ENCODE measurements at places on chromosomes 12 and 14.

DNA sequence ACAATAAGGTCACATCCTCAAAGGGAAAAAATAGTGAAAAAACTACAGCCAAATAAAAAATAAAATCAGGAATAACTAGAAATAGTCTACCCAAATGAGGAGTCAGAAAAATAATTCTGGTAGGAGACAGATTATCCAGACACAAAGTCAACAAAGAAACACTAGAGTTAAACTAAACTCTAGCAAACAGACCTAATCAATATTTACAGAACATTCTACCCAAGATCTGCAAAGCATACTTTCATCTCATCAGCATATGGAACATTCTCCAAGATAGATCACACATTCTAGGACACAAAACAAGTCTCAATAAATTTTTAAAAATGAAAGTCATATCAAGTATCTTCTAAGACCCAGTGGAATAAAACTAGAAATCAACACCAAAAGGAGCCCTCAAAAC lies 20.4 kb upstream of the TSPAN8 start:
- DNase-seq: no peak

DNA sequence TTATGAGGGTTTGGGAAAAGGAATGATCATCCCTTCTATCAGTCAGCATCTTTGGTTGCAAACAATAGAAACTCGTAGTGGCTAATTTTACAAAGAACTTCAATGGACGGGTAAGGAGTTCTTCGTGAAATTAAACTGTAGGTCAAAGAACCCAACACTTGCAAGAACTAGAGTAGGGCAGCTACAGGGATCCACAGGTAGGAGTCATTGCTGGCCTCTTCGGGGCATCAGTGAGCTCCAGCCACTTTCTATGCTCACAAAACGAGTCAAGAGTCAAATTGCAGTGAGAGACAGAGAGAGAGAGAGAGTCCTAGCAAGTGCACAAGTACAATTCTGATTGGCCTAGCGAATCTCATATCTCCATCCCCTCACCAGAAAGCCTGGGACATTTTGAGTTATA lies 29.9 kb upstream of the OTX2 start:
- no peak for DNase-seq

GRCh38 chr14:87199381-87199780 lies 793.6 kb downstream of the GALC start:
- DNase-seq: no peak

DNA sequence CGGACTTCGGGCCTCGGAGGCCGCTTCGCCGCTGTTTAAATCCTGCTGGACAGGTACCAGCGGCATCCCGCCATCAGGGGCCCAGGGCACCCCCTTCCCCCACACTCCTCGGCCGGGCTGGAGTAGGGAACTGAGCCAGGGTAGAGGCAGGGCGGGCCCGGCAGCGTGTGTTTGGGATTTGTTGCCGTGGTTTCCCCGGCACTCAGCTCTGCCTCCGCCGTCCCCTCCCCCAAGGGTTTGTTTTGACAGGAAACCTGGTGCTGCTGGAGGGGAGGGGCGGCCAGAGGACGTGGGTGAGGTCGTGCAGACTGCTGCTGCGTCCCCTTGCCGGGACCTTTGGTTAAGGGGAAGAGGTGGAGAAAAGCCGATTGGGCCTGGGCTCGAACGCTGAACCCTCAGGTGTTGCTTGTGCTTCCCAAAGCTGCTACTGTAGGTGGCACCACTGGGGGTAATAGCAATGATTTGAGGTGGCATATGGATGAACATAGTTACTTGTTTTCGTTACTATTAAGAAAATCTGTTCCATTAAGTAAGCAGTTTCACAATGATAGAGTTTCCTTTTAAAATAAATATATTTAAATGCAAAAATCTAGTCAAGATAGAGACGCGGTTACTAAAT lies 778 bp downstream of the TCP11L2 start:
- DNase-seq: no peak

DNA sequence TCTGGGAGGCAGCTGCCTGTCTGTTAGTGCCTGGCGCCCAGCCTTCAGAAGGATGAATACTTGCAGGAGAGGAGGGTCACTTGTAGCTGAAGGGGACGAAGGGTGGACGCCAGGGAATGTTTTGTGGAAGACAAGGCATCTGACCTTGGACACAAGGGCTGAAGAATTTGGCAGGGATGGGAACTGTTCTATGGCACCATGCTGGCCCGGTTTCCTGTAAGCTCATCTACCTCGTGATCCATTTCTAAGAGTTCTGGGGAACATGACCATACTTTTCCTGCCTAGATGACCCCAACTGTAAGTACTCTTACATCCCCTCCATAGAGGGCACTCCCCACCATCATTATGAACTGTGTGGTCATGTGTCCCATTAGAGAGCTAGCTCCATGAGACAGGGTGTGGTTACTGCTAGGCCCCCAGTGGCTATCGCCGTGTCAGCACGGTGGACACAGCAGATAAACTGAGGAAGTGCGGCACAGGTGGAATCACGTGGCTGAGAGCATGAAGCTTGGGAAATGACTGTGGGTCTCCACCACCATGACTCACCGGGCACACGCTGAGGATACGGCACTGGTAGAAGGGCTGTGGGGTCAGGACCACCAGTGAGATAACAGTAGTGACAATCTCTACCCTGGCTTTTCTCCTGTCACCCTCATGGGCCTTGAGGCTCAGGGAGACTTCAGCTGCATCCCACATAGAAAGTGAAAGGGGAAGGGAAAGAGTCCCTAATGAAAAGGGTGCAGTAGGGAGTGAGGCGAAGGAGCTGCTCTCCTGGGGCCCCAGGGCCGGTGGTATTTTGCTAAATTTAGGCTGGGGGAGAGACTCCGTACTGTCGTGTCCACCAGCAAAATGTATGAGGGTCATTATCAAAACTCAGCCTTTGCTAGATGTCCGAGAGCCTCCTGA lies 252.6 kb downstream of the FOXN3 start:
- no peak for DNase-seq

DNA sequence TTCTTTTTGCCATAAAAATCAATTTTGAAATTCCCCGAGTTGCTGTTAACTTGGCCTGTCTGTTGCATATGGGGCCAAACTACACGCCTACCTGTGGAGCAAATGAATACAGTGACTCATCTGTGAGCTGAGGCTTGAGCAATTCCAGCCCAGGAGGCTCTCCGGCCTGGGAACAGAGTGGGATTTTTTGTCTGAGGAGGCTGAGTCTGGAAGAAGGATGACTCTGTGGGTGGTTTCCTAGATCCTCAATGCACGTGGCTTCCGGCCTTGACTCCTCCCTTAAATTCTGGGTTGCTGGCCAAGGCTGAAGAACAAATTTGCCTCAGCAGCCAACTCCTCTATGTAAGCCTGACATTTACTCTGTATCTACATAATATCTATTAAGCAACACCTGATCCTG lies 124.1 kb downstream of the SSPN start:
- no peak for DNase-seq

GRCh38 chr12:114165921-114166320 lies 199.8 kb upstream of the RBM19 start:
- DNase-seq: no peak

GRCh38 chr12:94089891-94090290 lies 58.5 kb upstream of the PLXNC1 start:
- DNase-seq: no peak

- DNase-seq: no peak
Measured at GRCh38 chr12:65628061-65628460, 196.2 kb upstream of the HMGA2 start.

DNA sequence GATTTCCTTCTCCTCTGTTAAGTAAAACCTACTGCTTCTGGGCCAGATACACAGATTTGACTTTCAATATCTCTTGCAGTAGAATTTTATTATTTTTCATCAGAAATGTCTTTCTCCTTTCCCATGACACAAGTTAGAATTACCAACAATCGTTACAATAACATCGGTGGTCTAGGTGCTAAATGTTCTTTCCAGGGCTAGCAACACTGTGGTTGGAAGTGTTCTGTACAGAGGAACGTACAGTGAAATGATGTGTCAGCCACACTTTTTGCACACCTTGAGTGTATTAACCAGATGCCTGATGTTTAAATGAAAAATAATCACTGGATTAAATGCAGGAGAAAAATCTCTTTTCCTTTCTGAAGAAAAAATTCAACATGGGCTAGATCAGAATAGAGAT lies 27.7 kb upstream of the KLRD1 start:
- DNase-seq: no peak

- no peak for DNase-seq
Measured at GRCh38 chr14:101477648-101478047, 83.6 kb upstream of the DIO3 start.

DNA sequence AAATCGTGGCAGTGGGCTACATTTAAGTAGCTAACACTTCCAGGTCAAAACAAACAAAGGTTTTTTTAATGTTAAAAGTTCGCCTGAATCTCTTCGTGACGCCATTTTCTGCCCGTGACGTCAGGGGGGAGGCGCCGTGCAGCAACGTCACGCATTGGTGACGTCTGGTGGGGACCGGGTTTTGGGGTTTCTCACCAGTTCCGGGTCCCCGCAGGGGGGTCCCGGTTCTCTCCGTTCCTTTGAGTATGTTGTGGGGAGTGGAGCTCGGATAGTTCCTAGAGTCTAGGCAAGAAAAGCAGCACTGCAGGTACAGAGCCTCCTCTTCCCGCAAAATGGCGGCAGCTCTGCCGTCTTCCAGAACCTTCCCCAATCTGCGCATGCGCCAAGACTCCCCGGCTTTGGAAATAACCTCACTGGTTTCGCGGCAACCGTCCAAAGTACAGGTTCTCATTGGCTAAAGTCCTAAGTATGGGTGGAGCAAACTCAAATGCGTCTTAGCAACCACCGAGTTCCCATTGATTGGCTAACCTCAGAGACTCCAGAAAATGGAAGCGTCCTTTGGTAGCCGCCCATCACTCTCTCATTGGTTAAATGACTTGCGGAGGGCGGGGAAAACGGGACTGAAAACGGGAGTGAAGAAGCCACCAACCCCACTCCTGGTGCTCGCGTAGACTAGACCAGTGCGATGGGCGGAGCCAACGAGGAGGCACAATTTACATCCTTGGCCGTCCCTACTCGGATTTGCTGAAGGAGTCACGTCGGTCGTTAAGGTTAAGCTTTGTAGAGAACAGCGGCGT lies at the start of gene RBM23:
RBM23 (minus strand) TSS at position 346 of the 797 bp plus-strand sequence.
- DNase-seq: peak; percentile 99

All from HS-27A (cell line).